ENCODE measurements at places on chromosomes 7 and 10.

DNA sequence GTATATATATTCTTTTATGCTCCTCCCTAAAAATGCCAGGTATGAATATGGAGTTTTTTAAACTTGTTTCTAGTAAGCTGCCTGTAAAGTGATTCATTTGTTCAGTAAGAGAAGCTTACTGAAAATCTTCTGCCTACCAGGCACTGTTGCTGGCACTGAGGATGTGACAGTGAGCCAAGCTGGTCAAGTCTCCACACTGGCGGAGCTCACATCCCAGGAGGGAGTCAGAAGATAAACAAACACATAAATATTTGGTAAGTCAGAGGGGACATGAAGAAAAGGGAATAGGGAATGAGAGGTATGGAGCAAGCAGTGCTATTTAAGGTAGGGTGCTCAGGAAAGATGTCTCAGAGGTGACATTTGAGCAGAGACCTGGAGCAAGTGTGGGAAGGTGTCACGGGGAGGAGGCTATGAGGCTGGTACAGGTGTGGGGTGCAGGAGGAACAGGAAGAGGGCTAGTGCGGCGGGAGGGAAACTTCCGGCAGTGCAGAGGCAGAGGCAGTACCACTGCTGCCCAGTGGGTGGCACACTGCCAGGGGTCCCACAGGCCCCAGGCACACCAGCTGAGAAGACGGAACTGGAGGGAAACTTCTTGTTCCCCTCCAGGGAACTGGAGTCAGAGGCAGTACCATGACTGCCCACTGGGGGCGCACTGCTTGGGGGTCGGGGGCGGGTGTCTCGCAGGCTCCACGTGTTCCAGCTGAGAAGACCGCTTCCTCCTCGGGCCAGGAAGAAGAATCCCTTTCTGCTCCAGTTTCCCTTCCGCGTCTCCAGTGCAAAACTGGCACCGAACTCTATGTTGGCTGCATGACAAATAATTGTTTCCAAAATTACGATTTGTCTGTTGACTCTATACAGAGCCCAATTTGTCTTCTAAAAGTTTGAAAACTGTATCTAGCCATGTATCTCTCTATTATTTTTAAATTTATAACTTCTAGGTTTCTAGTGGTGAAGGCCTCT, 161.0 kb downstream of the TEX36 start:
- DNase-seq, result no peak

DNA sequence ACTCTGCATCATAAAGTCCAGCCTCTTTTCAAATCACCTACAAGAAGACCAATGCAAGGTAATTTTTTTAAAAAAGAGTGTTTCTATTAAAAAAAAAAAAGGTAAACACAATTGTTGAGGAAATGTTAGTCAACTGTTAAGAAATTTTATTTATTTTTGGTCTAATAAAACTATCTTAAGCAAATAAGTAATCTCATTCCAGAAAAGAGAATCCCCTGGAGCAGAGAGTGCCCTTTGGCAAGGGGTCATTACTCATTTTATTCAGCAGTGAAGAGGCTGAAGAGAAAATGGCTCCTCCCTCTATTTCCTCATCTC, 63.4 kb upstream of the GSDME start:
- no peak for DNase-seq

GRCh38 chr7:101258243-101258731, 13.4 kb upstream of the FIS1 start:
- DNase-seq, result no peak

DNA sequence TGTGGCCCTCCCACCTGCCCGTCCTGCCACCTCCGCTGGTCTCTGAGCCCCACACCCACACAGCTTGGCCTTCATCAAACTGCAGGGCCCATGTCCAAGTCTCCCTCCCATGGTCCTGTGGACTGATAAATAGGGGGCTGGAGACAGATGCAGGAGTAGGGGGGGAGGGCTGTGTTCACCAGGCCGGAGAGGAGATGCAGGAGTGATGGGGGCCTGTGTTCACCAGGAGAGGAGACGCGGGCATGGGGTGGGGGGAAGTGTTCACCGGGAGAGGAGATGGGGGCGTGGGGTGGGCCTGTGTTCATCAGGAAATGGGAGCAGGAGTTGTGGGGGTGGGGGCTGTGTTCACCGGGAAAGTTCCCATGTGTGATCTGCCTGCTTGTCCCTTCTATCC, 37.0 kb downstream of the JAKMIP3 start:
- no peak for DNase-seq

DNA sequence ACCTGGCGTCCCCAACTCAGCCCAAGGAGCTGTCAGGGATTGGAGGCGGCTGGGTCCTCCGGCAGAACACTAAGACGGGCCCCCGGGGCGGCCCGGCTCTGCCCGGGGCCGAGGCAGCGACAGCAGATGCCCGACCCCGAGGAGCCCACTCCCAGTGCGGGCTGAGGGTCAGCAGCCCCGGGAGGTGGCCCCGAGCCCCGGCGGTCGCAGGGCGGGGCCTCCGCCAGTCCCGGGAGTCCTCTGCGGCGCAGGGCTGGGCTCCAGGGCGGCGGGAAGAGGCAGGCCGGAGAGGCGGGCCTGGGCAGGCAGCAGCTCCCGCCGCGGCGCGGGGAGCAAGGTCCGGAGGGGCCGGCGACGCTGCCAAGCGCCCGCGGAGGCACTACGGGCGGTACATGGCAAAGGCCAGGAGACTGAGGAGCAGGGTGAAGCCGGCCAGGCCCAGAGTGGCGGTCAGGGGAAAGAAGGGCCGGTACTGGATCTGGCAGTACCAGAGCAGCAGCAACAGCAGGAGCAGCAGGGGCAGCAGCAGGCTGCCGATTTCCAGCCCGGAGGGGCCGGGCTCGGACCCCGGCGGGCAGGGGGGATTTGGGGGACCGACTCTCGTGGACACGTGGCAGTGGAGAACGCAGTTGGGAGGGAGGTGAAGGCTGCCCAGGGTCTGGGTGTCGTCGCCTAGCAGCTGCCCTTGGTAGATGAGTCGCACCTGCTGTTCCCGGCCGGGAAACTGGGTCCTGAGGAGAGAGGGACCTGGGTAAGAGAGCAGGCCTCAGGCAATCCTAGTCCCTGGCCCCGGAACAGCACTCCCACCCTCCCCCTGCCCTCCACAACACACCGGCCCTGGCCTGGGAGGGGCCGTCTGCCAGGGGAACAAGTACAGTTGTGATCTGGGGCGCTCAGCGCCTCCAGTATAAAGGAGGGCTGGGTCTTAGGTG, 827 bp upstream of the FASTK start:
- peak; percentile 49 for DNase-seq

GRCh38 chr7:23618241-23618640, 21.1 kb downstream of the CCDC126 start:
- DNase-seq, result no peak

GRCh38 chr7:138370956-138371355, 89.1 kb upstream of the TRIM24 start:
- no peak for DNase-seq

DNA sequence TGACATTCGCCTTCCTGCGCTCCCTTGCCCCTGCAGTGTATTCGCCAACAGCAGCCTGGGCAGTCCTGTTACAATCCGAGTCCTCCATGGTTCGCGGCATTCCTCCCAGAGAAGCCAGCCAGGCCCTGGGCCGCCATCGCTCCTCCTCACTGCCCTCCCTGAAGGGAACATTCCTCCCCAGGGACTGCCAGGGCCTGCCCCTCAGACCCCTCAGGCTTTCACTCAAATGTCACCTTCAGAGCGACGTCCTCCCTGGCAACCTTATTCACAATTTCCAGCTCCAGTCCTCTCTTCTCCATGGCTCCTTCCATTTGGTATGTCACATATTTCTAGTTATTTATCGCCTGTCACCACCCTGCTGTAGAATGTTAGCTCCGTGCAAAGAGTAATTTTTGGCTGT, 17.4 kb downstream of the ADAMTS14 start:
- no peak for DNase-seq

GRCh38 chr7:47149971-47150370, 431.9 kb downstream of the TNS3 start:
- DNase-seq, result no peak

- no peak for DNase-seq
These were observed 26.4 kb upstream of the ADRB1 start for GRCh38 chr10:114017271-114017670.

GRCh38 chr7:149822353-149822943, 15.7 kb upstream of the ZNF862 start:
- DNase-seq, result no peak

DNA sequence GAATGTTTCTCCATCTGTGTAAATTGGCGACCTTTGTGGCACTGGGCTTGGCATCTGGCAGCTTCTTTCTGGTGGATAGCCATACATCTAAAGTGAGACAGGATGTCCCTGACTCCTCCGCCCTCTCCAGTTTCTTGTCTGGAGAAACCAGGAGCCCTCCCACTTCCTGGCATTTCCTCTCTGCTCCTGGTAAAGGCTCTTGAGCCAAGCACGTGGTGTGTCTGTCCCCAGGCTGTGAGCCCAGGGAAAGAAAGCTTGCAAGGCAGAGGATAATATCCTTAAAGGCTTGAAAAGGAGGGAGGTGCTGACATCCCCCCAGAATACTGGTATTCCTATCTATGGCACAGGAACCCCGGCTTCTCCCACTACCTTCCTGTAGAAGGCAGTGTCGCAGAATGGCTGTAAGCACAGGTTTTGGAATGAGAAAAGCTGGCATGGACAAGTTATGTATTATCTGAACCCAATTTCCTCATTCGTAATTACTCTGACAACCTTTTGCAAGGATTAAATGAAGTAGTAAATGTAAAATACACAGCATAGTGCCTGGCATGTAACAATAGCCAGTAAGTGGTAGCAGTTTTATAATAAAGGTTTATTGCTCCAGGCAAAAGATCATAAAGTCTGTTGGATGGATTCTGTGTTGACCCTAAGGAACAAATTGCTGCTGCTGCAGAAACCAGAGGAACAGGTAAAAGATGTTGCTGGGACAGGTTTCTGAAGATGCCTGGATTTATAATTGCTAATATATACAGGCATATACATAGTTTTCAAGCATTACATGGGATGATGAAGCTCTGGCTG, 11.8 kb upstream of the ACSL5 start:
- no peak for DNase-seq

DNA sequence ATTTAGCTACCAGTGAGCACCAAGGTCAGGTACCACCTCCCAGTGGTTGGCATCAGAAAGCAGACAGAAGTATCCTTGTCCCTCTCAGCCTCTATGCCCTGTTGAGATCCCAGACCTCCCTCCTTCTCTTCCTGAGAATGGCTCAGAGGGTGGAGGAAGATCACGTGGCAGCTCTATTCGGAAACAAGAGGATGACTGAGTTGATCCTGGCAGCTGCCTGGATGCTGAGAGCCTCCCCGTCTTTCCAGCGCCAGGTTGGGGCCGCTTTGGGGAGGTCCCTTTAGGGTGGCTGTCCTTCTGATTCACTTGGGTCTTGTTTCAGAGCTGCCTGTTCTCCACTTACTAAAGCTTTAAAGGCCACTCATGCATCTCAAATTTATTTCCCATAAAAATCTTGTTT, 36.9 kb upstream of the NPFFR1 start:
- no peak for DNase-seq

- DNase-seq, result no peak
These were observed 35.8 kb downstream of the CRCP start for GRCh38 chr7:66150471-66150870.

DNA sequence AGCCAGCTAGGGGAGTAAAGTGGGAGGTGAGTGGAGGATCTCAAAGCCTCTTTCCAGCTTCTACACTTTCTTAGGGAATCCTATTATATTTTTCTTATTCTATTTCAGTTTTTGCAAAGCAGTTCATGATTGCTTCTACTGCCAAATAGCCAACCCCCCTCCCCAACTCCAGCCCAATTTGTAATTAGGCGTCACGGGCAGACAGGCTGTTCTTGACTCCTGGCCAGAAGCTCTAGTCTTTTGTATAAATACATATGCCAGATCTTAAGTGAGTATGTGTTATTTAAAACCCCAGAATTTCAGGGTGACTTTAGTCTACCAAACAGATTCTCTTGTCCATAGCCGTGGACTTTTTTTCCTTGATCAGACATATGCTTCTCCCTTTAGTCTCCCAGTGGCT, 255.2 kb downstream of the BUB3 start:
- no peak for DNase-seq

- DNase-seq, result no peak
These were observed 509.7 kb upstream of the AKR1E2 start for GRCh38 chr10:4316161-4316810.

- DNase-seq, result no peak
These were observed 81.3 kb downstream of the FOXL3 start for GRCh38 chr7:371119-371778.

- no peak for DNase-seq
These were observed 12.0 kb downstream of the ZNF800 start for GRCh38 chr7:127380479-127380878.

GRCh38 chr7:42914421-42915045, 2.7 kb upstream of the C7orf25 start:
- no peak for DNase-seq

DNA sequence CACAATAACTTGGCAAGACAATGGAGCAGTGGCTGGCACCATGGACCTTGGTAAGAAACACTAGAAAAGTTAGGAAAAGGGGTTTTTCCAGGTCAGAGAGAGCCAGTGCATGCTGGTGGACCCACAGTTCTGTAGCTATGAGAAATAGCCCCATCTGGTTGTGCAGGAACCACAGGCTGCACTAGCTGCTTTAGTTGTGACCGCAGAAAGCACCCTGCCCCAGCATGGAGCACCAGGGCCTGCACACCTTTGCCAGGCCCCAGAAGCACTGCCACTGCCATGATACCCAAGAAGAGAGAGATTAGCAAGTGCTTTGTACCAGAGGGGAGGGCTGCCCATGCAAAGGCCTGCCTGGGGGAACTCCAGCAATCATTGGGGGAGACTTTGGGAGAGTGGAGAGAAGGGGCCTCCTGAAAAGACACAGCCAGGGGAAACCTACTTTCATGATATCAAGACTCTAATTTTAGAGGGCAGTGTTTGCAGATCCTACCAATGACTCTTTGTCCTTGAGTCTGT, 256.1 kb upstream of the C7orf33 start:
- no peak for DNase-seq

DNA sequence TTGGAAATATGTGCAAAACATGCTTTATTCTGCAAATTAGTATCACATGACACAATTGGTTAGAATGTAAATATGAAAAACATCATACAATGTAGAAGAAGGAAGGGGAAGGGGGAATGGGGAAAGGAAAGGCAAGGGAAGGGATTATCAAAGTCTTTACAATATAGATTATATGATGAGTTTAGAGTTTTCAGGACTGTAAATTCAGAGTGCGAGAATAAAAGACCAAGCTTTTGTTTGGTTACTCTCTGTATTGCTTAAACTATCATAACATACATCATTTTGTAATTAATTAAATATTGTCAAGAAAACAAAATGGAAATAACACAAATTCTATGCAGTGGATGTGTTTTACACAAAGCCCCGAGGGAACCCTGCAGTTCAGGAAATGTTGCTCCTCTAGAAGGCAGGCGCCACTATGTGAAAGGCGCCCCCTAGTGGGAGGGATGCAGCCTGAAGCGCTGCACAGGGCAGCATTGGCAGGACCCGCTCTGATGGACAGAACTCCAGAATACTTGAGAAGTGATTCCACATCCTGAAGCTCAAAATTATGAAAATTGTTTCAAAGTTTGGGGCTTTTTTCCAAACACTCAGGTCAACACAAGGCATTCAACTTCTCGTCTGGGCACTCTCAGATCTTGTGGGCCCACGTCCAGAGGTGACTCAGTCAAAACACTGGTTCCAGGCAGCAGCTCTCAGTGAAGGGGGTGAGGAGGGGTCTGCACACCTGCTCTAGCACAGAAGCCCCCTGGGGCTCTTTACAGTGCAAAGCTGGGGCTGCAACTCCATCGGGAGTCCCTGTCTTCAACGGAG, 31.6 kb upstream of the TMEM254 start:
- DNase-seq, result peak; percentile 56

GRCh38 chr10:71399946-71400345, 3.2 kb downstream of the CDH23 start:
- no peak for DNase-seq

- DNase-seq, result no peak
These were observed 66.8 kb upstream of the UCN3 start for GRCh38 chr10:5297996-5298395.

Data from retina (tissue), 1 donor.